HT-29 (cell line): ENCODE measurements at places on chromosomes 3 and 15. TPM values are rescaled to one million over a fixed set of nuclear protein-coding genes. Genes with fewer than 3 reads are reported as not detected.

The CD200R1 gene
- total RNA-seq = not detected in 2 replicates

The GNB4 gene
- not detected in 2 replicates for total RNA-seq

The SLC27A2 gene
- 44.5 and 56.0 TPM in 2 replicates for total RNA-seq

The DOCK3 gene
- 0.10 TPM in 1 of 2 replicates, not detected in the other for total RNA-seq

The PLCH1 gene
- total RNA-seq = 1.9 TPM in 2 replicates

The ATP10A gene
- not detected in 2 replicates for total RNA-seq

The SH2D7 gene
- 0.05 TPM in 1 of 2 replicates, not detected in the other for total RNA-seq

The SLC2A2 gene
- total RNA-seq = 0.03 and 0.05 TPM in 2 replicates

The MRPL46 gene
- 33.7 and 47.3 TPM in 2 replicates for total RNA-seq

The CCDC13 gene
- not detected in 2 replicates for total RNA-seq

The FYTTD1 gene
- total RNA-seq = 29.2 and 41.6 TPM in 2 replicates

The MORC1 gene
- total RNA-seq = not detected in 2 replicates

The DCLK3 gene
- not detected in 2 replicates for total RNA-seq

The SAMD7 gene
- not detected in 2 replicates for total RNA-seq

The ALPK3 gene
- total RNA-seq = 66.1 and 73.9 TPM in 2 replicates

The MCTP2 gene
- total RNA-seq = 16.1 and 20.0 TPM in 2 replicates

The ADAMTS7 gene
- total RNA-seq = 0.50 and 0.69 TPM in 2 replicates

The P2RY12 gene
- not detected in 2 replicates for total RNA-seq

The APBA2 gene
- total RNA-seq = not detected in 2 replicates

The CLN6 gene
- 113 and 122 TPM in 2 replicates for total RNA-seq

The ARL14 gene
- 4.3 and 7.5 TPM in 2 replicates for total RNA-seq

The HIGD2B gene
- total RNA-seq = 1.0 TPM in 1 of 2 replicates, not detected in the other

The FOXB1 gene
- 0.05 TPM in 1 of 2 replicates, not detected in the other for total RNA-seq

The DUOX2 gene
- 0.08 TPM in 2 replicates for total RNA-seq

The WDR93 gene
- total RNA-seq = 0.08 and 0.61 TPM in 2 replicates

The SLCO2A1 gene
- not detected in 2 replicates for total RNA-seq

The GPR149 gene
- not detected in 2 replicates for total RNA-seq

The ZNF770 gene
- total RNA-seq = 10.1 and 10.5 TPM in 2 replicates

The LRRC49 gene
- total RNA-seq = 4.2 and 5.9 TPM in 2 replicates
